Colonic mucosa (tissue), 4 donors: ENCODE measurements at places on chromosomes 7 and 10. TPM values are rescaled to one million over a fixed set of nuclear protein-coding genes. Genes with fewer than 3 reads are reported as not detected.

DNA sequence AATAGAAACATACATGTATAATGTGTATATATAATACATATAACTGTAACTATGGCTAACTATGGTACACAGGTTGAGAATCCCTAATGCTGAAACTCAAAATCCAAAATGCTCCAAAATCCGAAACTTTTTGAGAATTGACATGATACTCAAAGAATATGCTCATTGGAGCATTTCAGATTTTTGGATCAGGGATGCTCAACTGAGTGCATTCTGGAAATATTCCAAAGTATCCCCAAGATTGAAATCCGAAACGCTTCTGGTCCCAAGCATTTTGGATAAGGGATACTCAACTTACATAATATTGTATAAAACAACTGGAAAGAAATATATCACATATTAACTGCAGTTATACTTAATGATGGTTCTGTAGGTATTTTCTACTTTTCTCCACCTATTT, 94.2 kb upstream of the ASAH2 start:
- H3K36me3 ChIP-seq, result no peaks in the 10 kb centered on the region
- no peaks in the 10 kb centered on the region for H3K27me3 ChIP-seq
- no peaks in the 10 kb centered on the region for H3K4me1 ChIP-seq
- H3K27ac ChIP-seq, result no peak overlapping the region
- DNase-seq, result no peak

Gene FGL2
- total RNA-seq, result 6.4 TPM

Gene EMX2
- total RNA-seq, result not detected

DNA sequence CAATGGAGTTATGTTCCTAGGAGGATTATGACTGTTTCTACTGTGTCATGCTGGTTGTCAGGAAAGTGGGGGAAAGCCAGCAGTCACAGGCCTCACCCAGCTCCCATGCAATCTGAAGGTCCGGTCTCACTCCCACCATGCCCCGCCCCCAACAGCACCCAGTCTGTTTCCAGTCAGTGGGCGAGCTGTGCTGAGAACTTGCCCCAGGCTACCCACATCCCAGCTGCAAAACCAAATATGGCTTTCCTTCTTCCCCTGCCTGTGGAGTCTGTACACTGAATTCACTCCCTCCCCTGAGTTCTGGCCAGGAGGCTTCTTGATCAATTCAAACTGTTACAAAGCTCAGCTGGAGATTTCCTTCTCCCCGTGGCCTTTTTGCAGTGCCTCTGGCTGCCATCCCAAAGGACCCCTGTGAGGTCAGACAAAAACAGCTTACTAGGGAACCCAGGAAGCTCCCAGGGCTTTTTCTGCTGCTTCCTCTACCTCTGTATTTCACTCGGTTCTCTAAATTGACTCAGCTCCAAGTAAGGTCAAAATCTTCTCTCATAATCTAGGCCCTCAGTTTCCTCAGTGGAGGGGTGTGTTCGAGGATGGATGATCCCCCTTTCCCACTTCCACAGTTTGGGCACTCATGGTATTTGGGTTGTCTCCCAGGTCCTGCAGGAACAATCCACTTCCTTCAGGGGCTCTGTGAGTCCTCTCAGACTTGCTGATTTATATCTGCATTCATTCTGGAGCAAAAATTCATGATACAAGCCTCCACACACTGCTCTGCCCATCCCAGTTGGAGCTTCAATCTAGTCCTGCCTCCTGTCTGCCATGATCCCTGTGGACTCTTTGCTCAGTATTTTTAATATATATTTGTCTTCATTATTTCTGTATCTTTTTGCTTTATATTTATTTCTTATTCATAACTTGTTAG, 205.5 kb downstream of the SEMA3D start:
- H3K27ac ChIP-seq, result no peak overlapping the region
- no peaks in the 10 kb centered on the region for H3K27me3 ChIP-seq
- no peaks in the 10 kb centered on the region for H3K4me1 ChIP-seq
- no peak for DNase-seq
- H3K36me3 ChIP-seq, result no peaks in the 10 kb centered on the region

DNA sequence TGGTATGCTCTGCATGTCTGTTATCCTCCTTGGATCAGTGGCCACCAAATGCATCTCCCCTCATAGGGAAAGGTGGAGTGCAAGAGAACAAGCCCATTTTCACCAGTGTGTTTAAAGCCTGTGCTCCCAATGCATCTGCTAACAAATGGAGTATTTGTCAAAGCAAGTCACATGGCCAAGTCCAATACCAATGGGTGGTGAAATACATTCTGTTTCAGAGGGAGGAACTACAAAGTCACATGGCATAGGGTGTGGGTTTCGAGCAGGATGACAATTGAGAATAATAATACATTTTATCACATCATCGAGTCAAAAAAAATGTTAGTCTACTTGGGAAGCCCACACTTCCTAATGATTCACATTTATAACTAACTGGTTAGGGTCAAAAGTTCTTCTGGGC, 62.7 kb downstream of the SUGCT start:
- H3K36me3 ChIP-seq, result no peaks in the 10 kb centered on the region
- H3K27me3 ChIP-seq, result no peaks in the 10 kb centered on the region
- H3K27ac ChIP-seq, result no peak overlapping the region
- no peaks in the 10 kb centered on the region for H3K4me1 ChIP-seq
- no peak overlapping the region for H3K4me3 ChIP-seq
- no peak for DNase-seq

DNA sequence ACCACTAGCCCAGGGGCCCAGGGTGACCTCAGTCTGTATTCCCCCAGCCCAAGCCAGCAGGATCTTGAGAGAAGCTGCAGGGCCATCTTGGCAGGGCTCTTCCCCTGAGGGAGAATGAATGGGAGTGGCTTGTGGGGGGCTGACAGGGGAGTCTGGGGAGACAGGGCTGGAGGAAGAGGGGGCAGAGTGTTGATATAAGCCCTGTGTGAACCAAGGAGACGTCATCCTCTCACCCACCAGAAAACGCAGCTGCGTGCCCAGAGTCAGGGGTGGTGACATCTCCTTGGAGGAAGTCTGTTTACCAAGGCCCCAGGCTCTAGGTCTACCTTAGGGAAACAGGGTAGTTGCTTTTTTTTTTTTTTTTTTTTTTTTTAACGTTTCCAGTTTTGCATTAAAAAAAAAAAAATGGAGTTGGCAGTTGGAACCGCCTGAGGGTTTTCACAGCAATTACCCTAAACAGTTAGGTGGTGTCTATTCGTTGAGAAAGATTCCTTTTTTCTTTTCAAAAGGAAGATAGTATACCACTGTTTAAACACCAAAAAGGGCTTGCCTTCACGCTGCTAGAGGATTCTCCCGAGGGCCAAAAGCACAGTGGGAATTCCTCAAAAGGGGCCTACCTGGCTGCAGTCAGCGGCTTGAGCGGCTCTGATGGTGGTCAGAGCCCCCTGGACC, 113.8 kb downstream of the PRPF18 start:
- H3K27ac ChIP-seq, result no peak overlapping the region
- no peak overlapping the region for H3K4me3 ChIP-seq
- DNase-seq, result no peak
- H3K27me3 ChIP-seq, result no peaks in the 10 kb centered on the region
- no peaks in the 10 kb centered on the region for H3K4me1 ChIP-seq

Gene EPO
- total RNA-seq, result not detected

DNA sequence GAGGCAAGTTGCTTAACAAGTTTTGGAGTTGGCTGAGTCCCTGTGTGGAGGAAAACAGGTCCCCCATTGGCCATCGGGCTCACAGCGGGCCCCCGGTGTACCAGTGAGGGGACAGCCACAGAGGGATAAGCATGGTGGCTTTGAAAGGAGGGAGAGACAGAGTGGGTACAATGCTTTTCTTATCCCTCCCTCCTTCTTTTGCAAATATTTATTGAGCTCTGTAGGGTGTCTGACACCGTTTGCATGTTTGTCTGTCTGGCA, 2.8 kb downstream of the HTRA1 start:
- DNase-seq, result no peak
- no peaks in the 10 kb centered on the region for H3K36me3 ChIP-seq
- peaks cover 3% of the 10 kb centered on the region for H3K4me1 ChIP-seq
- peaks cover 20% of the 10 kb centered on the region for H3K27me3 ChIP-seq
- H3K4me3 ChIP-seq, result no peak overlapping the region
- no peak overlapping the region for H3K27ac ChIP-seq

DNA sequence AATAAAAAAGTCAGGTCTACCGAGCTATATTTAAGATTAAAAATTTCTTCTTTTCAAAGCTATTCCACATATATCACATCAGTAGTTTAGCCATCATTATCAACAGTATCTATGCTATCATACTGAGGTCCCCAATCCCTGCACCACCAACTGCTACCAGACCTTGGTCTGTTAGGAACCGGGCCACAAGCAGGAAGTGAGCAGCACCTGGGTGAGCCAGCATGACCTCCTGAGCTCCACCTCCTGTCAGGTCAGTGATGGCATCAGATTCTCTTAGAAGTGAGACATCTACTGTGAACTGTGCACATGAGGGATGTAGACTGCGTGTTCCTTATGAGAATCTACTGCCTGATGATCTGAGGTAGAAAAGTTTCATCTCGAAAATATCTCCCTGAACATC, 632.1 kb upstream of the KCND2 start:
- H3K4me1 ChIP-seq, result no peaks in the 10 kb centered on the region
- H3K27me3 ChIP-seq, result no peaks in the 10 kb centered on the region
- DNase-seq, result no peak
- no peak overlapping the region for H3K27ac ChIP-seq
- H3K4me3 ChIP-seq, result no peak overlapping the region

Gene ASAH2
- total RNA-seq, result 3.9 TPM
